ENCODE measurements at places on chromosomes 7 and 10. TPM values are rescaled to one million over a fixed set of nuclear protein-coding genes. Genes with fewer than 3 reads are reported as not detected.

- no peak for DNase-seq
These were observed 5.5 kb upstream of the FIGNL1 start for GRCh38 chr7:50455658-50456057.

DNA sequence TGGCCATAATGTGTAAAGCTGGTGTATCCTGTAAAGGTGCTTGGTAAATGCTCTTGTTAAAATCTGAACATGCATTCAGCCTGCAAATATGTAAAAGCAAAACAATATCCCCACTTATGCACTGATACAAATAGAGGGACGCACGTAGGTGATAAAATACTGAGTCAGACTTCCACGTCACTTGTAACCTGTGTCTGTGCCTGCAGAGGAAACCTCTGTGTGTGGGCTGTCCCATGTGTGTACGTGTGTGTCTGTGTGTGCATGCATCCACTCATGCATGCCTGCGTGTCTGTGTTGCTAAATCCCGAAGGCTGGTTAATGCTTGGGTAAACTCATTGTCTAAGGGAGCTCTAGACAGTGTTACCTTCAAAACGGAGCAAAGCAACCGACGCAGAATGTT, 68.9 kb downstream of the KLF6 start:
- no peak for DNase-seq

NEUROG3 gene
- not detected for polyA plus RNA-seq

WIPF3 gene
- 5.8 TPM for polyA plus RNA-seq

DNA sequence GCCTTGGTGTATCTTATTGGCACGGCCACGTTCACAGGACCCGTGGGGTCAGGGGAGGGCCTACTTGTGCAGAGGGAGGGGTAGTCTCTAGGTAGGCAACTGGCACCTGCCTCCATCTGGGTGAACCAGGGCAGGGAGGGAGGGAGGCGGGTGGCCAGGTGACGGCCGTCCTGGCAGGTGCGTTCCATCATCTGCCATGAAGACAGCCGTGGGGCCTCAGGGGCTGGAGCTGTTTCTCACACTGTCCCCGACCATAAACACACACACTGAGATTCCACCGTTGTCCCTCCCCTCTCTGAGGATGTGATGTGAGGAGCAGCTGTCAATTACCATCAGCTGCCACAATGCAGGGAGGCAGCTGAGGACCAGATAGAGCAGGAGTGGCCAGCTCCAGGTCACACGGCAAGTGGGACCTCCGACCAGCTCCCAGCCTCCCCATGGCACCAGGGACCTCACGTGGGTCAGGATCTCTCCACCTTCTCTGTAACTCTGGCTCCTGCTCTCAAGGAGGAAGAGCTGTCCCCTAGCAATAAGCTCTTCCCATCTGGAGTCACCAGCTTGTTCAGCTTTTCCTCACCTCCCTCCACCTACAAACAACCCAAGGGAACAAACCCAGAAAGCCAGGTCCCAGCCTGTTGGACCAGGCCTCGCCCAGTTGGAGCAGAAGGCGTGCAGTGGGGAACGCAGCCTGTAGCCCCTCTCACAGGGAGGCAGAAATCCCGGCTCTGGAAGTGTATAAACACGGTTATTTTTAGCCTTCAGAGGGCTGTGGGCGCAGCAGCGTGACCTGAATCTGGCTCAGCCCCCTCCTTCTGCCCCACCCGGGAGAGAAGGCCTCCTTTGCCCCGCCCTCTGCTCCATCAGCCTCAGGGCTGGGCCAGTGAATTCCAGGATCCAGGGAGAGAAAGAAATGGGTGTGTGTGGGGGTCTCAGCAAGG, 33.1 kb downstream of the ZMIZ1 start:
- peak; percentile 66 for DNase-seq

Measured in renal cortex interstitium (tissue), 15 donors.